CD4-positive, alpha-beta T cell treated with Interleukin-6 for 4 hours (primary cell): ENCODE measurements at places on chromosomes 3 and 15.

DNA sequence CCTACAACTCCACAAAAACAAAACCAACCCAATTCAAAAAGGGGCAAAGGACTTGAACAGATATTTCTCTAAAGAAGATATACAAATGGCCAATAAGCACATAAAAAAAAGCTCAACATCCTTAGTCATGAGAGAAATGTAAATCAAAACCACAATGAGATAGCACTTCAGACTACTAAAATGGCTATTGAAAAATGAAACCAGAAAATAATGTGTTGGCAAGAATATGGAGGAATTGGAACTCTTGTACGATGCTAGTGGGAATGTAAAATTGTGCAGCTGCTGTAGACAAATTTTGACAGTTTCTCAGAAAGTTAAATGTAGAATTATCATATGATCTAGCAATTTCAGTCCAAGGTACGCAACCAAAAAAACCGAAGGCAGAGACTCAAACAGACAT, 29.0 kb downstream of the KY start:
- DNase-seq: no peak

GRCh38 chr3:69282181-69282580, 103.7 kb downstream of the FRMD4B start:
- DNase-seq: peak; percentile 24

- DNase-seq: no peak
Observed at GRCh38 chr3:128867200-128868125, 12.0 kb upstream of the ACAD9 start.

DNA sequence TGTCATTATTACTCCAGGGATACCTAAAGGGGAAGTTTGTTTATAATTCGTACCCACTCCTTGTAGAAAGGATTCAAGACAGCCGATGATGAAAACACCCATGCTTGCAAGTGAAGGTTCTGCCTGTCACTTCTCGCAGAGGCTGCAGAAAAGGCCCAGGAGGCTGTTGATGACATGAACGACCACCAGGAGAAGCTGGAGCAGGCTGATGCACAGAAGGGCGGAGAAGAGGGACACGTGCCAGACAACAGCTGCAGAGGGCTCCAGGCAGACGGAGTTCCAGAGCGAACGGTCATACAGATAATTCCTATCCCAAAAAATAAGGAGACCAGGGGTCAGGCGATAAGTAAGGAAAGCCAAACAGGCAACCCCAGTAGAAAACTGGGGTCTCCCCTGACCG, 5.7 kb upstream of the DYNLT2B start:
- DNase-seq: no peak

GRCh38 chr3:56633602-56634535, 49.2 kb downstream of the TASOR start:
- no peak for DNase-seq

- no peak for DNase-seq
Observed at GRCh38 chr3:12139111-12139511, 19.6 kb downstream of the TIMP4 start.

DNA sequence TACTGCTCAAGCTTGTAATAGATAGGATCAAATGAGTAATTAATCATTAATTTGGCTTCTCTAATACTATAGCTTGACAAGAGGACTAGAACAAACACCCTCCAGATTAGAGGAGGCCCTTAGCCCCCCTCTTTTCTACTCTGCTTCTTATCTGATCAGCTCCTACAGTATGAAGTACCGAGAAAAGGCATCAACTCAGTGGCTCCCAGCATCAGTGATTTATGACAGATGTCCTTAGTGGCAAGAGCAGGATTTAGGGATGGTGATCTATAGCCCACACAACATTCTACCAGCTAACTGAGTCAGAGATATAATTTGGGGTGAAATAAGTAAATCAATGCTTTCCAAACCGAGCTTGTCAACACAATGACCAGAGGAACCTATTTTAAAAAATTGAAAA, 541.1 kb downstream of the NLGN1 start:
- no peak for DNase-seq

GRCh38 chr3:195700319-195700718, 20.5 kb upstream of the MUC20 start:
- DNase-seq: no peak

DNA sequence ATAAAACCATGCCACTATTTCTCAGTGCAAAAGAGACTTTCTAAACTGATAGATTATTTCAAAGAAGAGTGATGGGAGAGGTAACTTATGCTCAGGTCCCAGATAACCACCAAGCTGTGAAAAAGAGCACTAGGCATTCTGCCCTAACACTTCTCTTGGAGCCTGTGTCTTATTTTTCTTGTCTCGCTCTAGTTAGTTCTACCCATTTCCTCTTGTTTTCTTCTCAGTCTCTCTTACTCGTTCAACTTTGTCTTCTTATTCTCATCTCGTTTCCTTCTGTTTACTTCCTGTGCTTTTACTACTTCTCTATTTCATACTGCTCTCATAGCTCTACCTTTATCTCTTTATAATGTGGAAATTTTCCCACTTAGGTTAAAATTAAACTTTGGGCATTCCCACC, 91.8 kb upstream of the CGNL1 start:
- DNase-seq: no peak

DNA sequence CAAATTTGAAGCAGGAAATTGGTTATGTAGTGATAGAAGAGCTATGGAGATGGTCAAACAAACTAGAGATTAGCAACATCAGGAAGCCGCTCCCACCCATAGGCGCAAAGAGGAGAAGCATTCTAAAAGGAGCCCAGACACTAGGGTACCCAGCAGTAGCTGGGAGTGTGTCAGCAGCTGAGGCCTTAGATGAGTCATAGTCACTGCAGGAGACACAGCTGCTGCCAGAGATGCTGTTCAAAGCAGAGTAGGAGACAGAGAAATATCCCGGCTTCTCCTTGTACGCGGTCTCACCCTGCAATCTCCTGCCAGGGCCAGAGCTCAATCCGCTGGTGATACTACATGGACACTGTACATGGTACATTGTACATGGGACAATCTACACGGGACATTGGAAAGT, 61.9 kb downstream of the VGLL3 start:
- DNase-seq: no peak
